ENCODE measurements at places on chromosomes 2 and 18.

GRCh38 chr2:189137519-189137918 is 42.0 kb downstream of the COL5A2 start:
- DNase-seq, result no peak

DNA sequence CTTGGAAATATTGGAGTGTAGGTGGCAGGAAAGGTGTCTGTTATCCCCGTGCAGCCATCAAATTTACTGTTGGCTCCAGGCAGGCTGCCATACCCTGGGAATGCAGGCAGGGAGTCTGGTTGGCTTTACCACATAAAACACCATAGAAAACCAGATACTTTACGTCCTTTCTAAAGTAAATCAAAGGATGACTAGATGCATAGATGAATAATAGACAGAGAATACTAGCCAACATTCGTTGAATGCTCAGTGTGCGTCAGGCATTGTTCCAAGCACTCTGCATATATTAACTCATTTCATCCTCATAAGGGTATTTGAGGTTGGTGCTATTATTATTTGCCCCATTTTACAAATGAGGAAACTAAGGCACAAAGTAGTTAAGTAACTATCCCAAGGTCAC is 65.2 kb downstream of the VSNL1 start:
- DNase-seq, result no peak

DNA sequence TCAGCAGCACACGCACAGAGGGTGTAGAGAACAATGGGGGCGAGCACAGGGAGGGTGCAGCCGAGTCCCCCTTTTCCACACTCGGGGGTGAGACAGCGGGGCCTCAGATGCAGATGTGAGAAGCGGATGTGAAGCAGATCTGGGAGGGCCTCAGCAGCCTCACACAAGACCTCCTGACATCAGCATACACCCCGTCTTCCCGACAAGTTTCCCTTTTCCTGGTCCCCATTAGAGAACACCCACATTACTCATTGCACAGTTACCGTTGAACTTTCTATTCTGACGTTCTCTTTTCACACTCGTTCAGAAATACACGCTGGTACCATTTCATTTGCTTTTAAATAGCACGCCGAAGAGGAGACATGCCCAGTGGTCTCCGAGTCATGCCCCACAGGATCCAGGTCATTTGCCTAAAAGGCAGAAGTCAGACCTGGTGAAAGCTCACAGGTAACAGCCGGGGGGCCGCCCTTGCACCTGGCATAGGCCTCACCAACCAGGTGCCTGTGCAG is 129.5 kb upstream of the ID2 start:
- DNase-seq, result no peak

DNA sequence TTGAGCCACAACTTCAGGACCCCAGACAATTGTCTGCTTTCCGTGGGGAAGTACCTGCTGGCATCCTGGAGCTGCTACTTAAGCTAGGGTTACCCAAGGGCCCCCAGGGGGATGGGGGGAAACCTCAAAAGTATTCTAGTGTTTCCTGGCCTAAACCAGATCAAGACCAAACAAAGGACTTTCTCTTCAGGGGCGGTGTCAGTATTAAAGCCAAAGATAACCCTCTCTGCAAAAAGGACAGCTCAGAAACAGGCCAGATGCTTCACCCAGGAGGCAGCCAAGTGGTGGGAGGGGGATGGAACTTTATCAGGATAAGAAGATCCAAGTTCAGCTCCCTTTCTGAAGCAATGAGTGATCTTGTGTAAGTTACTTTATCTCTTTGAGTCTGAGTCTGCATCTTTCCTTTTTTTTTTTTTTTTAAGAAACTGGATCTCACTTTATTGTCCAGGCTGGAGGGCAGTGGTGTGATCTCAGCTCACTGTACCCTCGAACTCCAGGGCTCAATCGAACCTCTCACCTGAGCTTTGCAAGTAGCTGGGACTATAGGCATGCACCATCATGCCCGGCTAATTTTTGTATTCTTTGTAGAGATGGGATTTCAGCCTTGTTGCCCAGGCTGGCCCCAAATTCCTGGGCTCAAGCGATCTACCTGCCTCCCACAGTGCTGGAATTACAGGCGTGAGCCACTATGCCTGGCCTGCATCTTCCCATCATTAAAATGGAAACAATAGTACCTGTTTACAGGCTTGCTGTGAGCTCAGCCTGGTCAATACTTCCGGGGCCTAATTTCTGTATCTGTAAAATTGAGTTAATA is 151.8 kb upstream of the PTPRM start:
- no peak for DNase-seq

DNA sequence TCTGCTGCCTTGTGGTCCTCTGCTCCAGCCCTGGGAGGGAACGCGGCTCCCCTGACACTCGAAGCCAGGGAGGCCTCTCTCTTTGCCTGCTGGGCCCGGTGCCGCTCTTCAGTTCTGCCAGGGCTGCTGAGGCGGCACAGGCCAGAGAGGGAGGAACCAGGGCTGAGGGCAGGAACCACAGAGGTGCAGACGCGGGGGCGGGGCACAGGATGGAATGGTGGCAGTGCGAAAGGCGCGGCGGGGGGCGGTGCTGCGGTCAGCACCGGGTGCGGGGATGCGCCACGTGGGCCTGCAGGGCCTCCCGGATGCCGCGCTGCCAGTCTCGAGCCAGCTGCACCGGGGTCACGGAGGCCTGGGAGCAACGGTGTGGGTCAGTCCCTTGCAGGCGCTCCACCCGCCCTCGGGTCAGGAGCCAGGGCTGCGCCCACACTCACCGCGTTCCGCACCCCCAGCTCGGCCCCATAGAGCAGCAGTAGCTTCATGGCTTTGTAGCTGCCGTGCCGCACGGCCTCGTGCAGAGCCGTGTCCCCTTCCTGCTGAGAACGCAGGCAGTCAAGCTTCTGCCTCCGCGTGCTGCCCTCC is 4.4 kb downstream of the ANKRD23 start:
- DNase-seq, result peak; percentile 88

DNA sequence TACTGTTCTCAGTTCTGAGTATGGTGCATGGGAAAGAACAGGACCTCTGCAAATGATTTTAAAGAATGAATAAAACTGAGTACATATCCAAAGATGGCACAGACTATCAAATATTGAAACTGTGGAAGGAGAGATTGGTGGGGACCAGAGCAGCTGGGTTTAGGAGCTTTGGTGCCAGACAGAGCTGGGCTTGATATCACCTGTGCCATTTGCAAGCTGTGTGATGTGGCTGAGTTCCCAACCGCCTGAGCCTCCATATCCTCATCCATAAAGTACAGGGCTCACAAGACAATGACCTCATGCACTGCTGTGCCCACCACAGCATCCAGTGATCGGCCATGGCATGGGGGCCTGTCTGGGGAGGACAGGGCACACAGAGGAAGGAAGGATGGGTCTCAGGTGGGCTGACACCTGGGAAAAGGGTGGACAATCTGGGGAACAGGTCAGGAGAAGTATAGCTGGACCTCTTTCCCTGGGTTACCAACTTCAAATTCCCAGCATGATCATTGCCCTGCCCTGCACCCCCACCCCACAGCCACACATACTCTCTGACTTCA is 83.9 kb upstream of the RAB6C start:
- no peak for DNase-seq
